Adrenal gland (tissue), 19 donors: ENCODE measurements at places on chromosomes 4 and X.

DNA sequence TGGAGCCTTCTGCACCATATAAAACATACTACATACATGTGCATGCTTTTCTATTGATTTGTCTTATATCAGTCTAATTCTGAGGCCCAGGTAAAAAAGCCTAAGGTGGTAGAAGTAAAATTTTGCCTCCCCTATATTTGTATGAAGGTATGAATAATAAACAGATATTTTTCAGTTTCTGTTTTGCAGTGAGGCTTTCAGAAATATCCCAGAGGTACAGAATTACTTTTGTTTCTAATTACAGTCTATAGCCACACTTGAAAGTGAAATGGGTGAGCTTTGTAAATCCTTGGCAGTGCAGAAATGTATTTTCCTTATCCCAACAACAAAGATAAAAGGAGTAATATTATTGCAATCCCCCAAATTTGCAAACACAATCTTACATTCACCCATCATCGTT is 59.5 kb downstream of the DDX60 start:
- no peak for DNase-seq

GRCh38 chr4:8434251-8435073 is 6.1 kb downstream of the ACOX3 start:
- no peak for DNase-seq

GRCh38 chr4:40934676-40935075 is 184.9 kb downstream of the NSUN7 start:
- no peak for DNase-seq

- DNase-seq, result no peak
Observed at GRCh38 chrX:17546356-17546755, 171.4 kb downstream of the NHS start.

- no peak for DNase-seq
Observed at GRCh38 chr4:115158296-115158695, 44.9 kb upstream of the NDST4 start.

DNA sequence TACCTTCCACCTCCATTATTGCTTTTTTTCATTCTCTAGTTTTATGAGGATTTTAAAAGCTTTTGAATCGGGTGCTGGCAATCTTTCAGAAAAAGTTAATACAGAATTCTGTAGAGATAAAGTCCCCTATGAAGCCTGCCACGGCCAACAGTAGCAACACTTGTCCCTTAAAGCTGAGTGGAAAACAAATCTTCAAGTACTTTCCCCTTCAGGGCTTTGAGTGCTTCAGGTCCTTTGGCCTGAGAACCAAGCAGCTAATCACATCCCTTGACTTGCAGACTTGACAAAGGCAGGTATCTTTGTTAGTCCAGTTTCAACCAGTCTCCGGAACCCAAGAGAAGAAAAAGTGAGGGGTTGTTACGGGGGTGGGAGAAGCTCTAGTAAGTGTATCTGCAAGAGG is 144.4 kb downstream of the ATG4A start:
- no peak for DNase-seq

GRCh38 chr4:10371869-10372471 is 85.3 kb downstream of the ZNF518B start:
- DNase-seq, result peak; percentile 15
